Calu3 (cell line): ENCODE measurements at places on chromosomes 12 and 14.
A peak's percentile ranks its signal among the peaks of the same experiment; 100 is the strongest.

GRCh38 chr12:129750421-129750820 lies 153.4 kb downstream of the TMEM132D start:
- no peak for DNase-seq

DNA sequence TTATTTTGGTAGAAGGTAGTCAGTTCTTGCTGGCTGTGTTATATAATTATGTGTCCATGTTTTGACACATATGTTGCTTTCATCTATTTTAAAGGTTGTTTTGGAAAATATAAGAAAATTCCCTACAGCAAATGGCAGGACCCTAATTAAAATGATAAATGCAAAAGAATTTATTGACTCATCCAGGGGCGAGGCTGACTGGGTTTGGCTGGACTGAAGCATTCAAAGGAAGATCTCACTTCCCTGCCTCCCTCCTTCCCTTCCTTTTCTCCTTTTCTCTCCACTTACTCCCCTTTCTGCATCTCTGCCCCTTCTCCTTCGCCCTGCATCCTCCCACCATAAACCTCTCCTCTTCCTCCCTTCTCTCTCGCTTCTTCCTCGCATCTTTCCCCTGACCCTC lies 129.6 kb downstream of the SNAPC1 start:
- no peak for DNase-seq

GRCh38 chr14:67675219-67675582 lies 769 bp upstream of the VTI1B start:
- DNase-seq = no peak

GRCh38 chr12:83461336-83461935 lies 774.7 kb downstream of the TMTC2 start:
- DNase-seq = no peak

GRCh38 chr12:14275886-14276285 lies 89.6 kb upstream of the ATF7IP start:
- DNase-seq = no peak

- peak; percentile 15 for DNase-seq
These were observed 116.5 kb downstream of the PAH start for GRCh38 chr12:102800565-102800964.

DNA sequence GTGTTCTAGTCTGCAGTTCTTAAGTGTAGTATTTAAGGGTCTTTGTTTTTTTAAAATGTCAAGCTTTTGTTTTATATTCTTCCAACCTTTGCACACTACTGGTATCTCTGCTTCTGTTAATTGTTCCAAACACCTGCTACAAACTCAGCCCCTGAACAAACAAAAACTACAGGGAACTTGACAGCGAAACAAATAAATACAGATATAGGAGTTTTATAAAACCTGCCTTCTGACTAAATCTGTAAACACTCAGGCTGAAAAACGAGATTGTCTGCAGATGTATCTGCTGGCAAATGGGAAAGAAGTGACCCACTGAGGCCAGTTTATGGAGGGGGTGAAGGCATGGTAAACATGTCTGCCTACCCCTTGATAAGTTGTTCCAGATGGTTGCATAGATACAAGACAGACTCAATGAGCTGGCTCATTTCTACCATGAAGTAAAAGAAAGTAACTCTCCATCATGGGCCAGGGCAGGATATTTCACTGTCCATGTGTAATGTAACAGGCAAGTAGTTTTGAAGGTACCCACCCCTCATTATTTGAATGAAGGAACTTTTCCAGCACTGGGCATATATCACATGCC lies 75.6 kb downstream of the LMO3 start:
- no peak for DNase-seq

- DNase-seq = no peak
These were observed 2.1 kb upstream of the BDKRB2 start for GRCh38 chr14:96202441-96203094.

DNA sequence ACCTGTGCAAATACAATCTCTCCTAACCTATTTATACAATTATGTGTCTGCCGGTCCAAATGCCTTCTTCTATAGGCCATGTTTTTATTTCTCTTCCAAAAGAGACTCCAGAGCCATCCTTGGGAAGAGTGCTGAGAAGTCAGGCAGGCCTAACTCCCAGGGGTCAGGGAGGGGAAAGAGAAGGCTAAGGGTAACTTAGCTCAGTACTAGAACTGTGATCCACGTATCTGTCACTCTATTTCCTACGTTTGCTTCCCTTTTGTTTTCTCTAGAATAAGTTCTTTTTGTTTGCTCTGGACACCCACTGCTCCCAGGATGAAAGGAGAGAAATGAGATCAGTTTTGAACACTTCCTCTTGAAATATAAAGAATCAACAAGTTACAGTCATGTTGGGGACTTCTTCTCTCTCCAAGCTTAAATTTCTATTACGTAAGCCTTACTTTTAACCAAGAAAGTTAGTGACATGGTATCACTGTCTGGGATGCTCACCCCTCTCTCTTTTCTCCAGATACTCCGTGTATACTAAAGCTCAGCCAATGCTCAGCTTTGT lies 79.2 kb downstream of the DAD1 start:
- DNase-seq = no peak

DNA sequence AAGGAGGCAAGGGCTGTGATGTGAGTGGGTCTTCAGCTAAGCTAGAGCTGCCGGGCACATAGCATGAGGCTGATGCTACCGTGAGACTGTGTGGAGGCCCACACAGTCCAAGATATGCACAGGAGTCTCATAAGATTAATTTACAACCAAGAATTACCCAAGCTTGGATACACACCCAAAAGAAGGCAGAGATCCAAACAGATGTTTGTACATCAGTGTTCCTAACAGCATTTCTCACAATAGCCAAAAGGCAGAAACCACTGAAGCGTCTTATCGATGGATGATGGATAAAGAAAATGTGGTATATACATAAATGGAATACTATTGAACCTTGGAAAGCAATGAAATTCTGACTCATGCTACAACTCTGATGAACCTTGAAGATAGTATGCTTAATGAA lies 40.8 kb upstream of the RIC8B start:
- no peak for DNase-seq

GRCh38 chr14:99225436-99226203 lies 46.4 kb downstream of the BCL11B start:
- DNase-seq = no peak

- no peak for DNase-seq
These were observed 4.0 kb downstream of the KRT5 start for GRCh38 chr12:52515927-52516831.

- DNase-seq = no peak
These were observed 58.3 kb upstream of the JDP2 start for GRCh38 chr14:75369506-75369905.

GRCh38 chr14:33788161-33788560 lies 162.7 kb downstream of the EGLN3 start:
- no peak for DNase-seq

DNA sequence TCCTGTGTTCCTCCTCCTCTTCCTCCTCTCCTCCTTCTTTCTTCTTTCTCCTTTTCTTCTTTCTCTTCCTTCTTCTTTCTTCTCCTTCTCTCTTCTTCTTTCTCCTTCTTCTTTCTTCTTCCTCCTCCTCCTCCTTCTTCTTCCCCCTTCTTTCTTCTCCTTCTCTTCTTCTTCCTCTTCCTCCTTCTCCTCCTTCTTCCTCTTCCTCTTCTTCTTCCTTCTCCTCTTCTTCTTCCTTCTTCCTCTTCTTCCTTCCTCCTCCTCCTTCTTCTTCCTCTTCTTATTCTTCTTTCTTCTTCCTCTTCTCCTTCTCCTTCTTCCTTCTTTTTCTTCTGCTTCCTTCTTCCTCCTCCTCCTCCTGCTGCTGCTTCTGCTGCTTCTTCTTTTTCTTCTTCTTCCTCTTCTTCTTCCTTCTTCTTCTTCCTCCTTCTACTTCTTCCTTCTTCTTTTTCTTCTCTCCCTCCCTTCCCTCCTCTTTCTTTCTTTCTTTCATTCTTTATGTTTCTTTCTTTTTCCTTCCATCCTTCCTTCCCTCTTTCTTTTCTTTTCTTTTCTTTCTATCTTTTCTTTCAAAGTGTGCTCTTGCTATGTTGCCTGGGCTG lies 19.0 kb downstream of the C12orf71 start:
- DNase-seq = no peak

GRCh38 chr14:104399432-104400155 lies 180.0 kb upstream of the C14orf180 start:
- no peak for DNase-seq

DNA sequence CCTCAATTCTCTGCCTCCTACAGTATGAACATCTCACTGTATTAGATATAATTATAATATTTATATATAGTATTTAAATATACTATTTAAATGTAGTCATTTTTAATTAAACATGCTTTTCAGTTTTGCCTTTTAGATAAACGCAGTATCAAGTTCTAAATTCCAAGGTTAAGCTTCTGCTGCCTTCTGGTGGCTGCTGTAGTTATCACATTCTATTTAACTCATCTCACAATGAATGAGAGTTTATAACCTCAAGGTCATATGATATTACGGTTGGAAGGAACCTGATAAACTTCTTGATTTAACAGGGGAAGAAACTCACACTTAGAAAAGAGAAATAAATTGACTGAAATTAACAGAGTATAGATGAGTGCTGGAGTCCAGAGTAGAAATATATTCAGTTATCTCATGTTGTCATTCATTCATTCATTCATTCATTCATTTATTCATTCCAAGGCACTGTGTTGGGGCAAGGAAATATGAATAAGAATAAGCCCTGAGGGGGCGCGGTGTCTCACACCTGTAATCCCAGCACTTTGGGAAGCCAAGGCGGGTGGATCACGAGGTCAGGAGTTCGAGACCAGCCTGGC lies 31.9 kb downstream of the GUCY2C start:
- peak; percentile 37 for DNase-seq

- no peak for DNase-seq
These were observed 40.6 kb downstream of the CHGA start for GRCh38 chr14:92963301-92964123.

DNA sequence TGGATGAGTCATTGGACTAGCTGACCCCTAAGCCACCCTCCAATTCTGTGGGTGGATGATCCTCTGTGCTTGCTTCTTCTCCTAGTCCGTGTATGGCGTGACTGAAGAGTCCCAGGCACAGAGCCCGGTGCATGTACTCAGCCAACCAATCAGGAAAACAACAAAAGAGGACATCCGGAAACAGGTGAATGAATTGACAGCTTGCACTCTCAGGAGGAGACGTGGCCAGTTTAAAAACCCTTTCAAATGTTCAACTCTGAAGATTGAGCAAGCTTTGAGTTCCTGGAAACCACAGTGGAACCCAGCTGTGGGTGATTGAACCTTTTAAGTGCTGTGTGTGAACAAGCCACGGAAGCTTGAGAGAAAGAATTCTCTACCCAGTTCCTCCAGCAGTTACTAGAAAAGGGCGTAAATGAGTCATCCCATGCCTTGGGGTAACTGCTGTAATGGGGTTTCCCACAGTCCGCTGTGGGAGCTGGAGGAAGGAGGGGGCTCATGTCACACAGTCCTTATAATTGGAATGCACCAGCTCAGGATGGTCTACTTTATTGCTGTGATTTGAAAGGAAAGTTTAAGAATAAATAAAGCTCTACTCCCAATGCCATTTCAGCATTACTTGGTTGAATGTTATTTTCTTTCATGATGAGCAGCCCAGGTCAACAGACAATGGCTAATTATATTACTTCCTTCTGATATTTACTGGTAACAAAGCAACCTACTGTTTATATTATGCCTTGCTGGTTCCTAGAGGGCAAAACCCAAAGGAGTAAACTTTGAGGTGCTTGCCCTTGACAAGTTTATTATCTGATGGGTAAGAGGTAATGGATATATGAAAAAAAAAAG lies 417.0 kb downstream of the DPF3 start:
- peak; percentile 33 for DNase-seq

DNA sequence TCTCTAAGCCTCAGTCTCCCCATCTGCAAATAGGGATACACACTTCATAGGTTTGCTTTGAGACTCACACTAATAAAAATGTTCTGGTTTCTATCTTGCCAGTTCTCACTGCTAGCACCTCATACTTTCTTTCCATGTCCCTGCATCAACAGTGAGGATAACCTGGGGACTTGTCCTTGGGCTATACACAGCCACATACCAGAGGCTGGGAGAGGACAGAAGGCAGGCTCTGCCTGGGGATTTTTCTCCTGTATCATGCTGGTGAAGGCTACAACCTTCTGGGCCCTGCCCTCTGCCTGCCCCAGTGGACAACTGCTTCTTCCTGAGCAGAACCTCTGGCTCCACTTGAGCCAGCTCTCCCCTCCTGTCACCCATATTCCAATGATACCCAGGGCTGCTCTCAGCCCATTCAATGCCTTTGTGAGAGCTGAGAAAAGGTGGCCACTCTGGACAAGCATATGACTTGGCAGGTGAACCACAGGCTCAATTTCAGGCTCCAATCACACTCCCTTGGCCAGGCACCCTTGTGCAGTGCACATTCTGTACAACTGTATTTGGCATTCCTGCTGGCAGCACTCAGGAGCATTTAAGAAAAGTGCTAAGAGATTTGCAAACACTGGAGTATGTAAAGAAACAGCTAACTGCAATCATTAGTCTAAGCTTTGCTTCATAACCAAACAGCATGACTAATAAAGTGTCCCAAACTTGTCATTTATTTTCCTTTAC lies 135.8 kb upstream of the VRK1 start:
- DNase-seq = no peak

DNA sequence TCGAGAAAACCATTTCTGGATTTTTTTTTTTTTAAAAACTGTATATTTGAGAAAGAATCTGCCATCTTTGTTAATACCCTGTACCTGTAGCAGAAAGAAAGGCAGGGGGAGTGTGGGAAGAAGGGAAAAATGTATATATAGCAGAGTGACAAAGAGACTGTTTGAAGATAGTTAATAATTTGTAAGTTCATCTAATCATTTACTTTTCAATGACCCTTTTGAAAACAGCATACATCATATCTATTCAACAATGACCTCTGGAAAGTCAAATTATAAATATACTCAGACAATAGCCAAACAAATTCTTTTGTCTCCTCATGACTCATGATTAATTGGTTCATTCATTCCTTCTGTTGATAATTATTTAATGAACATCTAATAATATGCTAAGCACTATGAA lies 10.9 kb upstream of the CPM start:
- DNase-seq = no peak

- DNase-seq = no peak
These were observed 138.5 kb downstream of the RBM19 start for GRCh38 chr12:113827539-113828114.

GRCh38 chr14:99231850-99232713 lies 39.9 kb downstream of the BCL11B start:
- DNase-seq = no peak

GRCh38 chr12:10354502-10354901 lies 35.3 kb downstream of the KLRK1 start:
- DNase-seq = no peak

DNA sequence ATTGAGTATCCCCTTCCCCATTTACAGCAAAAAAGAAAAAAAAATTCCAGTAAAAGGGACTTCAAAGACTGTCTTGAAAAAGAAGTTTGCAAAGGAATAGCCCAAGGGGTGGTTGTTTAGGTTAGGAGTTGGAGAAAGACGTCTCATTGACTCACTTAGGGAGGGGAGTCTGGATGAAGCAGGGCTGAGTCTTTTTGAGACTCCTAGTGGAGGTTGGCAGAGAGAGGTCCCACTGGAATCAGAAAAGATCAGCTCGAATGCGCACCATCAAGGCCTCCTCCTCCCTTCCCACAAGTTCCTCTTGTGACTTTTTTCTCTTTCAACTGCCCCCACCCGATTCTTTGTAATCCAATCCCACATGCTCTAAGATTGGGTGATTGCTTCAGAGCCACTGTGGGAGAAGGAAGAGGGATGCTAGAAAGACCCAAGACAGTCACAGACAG lies 1.9 kb downstream of the ARHGEF40 start:
- no peak for DNase-seq
